ENCODE measurements at places on chromosomes 1 and 21.

GRCh38 chr1:239805851-239806772 is 285.6 kb upstream of the FMN2 start:
- no peak for DNase-seq

DNA sequence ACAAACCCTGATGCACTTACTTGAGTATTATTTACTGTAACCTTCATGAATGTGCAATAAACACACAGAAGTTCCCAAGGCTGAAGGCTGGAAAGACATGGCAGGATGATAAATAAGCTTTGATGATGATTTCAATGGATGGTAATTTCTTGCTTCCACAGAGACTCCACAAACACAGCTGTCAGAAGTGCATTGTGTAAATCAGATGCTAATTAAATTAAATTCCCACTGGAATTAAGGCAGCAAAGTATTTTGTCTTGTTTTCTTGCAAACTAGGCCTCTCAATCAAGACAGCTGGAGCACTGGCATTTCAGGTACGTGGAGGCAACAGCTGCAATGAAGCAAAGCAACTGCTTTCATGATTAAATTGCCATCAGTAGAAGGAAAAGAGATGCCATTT is 24.1 kb downstream of the FAM177B start:
- no peak for DNase-seq

DNA sequence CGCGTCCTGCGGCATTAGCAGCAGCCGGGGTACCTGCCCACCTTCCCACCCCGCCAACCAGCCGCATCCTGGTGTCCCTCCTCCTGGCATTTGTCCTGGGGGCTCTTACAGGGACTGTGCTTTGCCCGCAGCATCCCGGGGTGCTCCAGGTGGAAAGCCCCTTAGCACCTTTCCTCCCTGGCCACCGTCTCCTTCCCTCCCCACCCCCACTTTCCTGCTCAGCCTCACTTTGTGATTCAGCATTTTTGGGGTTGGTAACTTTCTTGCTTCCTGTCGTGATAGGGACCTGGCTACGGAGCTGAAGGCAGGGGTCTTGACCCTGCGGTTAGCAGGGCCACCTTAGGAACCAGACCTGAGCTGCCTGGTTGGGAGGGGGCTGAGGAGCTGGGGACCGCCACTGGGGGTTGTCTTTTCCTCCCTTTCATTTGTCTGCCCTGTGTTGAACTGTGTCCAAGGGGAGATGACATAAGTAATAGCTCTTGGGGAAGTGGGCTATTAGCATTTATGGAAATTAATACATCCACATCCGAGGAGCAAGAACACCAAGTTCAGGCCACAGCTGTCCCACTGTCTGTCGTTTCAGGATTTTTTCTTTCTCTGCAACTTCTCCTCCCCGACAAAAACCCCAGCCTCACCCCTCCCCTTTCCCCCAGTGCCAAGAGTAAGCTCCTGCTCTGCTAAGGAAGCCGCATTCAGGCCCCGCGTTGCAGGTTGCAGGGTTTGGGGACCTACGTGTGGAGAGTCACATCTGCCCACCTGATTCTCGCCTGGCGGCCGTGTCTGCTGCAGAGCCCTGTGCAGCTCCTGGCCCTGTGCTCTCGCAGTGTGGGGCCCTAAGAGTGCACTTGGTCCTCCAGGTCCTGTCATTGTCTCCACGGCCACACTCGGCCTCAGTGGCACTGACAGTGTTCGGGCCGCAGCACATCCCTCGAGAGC is 1.6 kb upstream of the NPHP4 start:
- DNase-seq = no peak

- DNase-seq = no peak
These were observed 26.8 kb downstream of the IFI44 start for GRCh38 chr1:78676347-78676982.

DNA sequence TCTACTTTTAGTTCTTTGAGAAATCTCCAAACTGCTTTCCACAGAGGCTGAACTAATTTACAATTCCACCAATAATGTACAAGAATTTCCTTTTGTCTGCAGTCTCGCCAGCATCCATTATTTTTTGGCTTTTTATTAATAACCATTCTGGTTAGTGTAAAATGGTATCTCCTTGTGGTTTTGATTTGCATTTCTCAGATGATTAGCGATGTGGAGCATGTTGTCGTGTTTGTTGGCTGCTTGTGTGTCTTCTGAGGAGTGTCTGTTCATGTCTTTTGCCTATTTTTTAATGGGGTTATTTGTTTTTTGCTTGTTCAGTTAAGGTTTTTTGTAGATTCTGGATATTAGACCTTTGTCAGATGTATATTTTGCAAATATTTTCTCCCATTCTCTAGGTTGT is 131.5 kb downstream of the MAST2 start:
- DNase-seq = no peak

DNA sequence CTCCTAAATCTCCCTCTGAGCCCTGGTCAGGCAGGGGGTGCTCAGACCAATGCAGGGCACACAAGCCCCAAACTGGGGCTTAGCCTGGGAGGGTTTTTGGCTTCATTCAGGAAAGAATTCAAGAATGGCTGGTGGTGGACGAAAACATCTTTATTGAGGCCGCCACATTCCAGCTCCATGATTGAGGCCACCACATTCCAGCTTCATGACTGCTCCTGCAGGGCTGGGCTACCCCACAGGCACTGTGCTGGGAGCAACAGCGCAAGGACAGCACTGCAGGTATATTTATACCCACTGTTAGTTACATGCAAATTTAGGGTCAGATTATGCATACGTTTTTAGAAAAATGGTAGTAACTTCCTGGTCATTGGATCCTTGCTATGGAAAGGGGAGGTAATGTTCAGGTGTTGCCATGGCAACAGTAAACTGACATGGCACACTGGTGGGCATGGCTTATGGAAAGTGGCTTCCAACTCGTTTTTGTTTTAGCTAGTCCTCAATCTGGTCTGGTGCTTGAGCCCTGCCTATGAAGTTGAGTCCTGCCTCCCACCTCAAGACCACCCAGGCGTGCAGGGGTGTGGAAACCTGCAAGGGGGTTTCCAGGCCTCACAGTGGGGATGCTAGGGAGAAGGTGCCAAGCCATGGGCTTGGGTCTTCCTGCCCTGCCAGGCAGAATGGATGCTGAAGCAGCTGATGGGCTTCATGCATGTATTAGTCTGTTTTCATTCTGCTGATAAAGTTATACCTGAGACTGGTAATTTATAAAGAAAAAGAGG is 348.7 kb upstream of the AJAP1 start:
- DNase-seq = no peak

- no peak for DNase-seq
These were observed 22.5 kb upstream of the LAX1 start for GRCh38 chr1:203742436-203742835.

DNA sequence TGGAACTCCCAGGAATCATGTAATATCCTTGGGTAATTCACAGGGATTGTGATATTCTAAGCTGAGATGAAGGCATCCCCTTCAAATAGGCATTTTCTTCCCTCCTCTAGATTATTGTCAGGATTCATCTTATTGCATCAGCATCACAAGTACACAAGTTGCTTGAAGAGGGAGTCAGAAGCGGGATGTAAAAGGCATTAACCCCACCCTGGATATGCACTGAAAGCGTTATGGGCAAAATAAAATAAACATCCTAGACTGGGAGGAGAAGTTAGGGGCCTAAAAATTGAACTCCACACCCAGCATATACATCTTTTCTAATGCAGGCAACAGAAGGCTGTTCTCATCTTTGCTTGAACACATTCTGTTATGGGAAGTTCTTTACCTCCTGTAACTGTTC is 381.2 kb downstream of the SETD4 start:
- DNase-seq = no peak

DNA sequence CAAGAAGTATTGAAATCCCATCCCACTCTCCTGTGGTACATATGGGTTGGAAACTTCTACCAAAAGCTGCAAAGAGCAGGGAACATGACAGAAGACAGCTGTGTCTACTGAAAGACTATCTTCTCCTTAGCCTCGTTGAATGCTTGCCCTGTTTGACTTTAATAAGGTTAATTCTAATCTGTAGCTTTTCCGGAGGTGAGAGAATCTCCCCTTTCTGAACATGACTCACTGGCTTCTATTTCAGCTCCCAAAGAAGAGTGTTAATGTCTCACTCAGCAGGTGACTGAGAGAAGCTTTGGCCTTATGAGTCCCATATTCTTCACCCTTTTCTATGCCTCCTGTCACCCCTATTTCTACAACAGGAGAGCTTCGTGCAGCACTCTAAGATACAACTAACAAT is 88.3 kb downstream of the HHIPL2 start:
- no peak for DNase-seq

- DNase-seq = no peak
These were observed 30.6 kb downstream of the IARS2 start for GRCh38 chr1:220124542-220124941.

DNA sequence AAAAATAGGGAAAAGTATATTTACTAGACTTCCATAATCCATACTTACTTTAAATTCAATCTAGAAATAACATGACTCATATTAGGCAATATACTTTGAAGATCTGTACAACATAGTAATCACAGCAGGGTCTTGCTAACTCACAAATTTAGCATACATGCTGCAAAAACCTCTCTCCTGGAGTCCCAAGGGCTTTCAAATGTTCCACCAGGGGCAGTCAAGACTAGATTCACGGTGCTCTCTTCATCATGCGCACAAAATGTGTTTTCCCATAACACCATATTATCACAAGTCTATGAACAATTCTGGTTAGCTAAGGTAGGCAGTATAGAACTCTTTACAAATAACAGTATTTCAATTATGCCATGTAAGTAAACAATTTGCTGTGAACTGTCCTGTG is 45.8 kb downstream of the SSX2IP start:
- no peak for DNase-seq
